ENCODE measurements at places on chromosomes 6 and 20.

DNA sequence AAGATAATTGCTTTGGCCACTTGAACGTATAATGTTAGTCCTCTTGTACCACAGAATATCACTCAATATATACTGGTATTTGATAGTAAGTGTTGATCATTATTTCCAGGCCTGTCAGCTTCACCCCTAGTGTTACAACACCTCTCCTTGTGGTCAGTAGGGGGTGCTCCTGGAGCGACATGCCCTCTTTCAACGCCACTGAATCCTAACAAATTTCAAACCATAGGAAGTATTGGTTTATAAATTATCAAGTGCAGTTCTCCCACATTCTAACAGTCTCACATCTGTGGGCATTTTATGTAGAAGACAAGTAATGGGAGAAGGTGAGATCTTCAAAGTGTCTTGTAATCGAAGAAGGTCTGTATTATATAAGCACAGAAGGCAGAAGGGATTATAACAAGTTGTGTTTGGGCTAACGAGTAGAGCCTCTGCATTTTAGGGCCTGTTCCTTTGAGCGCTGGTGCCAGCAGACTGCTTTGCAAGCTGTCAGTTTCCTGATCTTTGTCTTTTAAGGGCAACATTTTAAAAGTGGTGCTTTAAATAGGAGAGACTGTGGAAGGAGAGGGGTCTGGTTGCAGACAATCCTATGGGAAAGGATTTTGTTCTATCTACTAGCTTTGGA lies 57.1 kb upstream of the CEP162 start:
- peak; percentile 22 for DNase-seq

GRCh38 chr6:155371230-155371629 lies 56.9 kb upstream of the TFB1M start:
- no peak for DNase-seq

GRCh38 chr20:2137552-2138201 lies 36.0 kb downstream of the STK35 start:
- DNase-seq: no peak

GRCh38 chr6:117079951-117080350 lies 185.4 kb upstream of the VGLL2 start:
- no peak for DNase-seq

DNA sequence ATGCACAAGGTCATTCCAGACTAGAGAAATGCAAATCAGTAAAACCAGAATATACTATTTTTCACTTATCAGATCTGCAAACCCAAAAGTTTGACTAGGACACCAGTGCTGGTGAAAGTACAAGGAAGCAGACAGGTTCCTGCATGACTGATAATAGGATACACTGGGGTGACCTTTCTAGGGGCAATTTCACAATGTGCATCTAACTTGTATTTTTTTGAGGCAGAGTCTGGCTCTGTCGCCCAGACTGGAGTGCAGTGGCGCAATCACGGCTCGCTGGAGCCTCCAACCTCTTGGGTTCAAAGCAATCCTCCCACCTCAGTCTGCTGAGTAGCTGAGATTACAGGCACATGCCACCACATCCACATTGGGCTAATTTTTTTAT lies 11.4 kb downstream of the COMMD7 start:
- DNase-seq: no peak

GRCh38 chr6:98871057-98871456 lies 36.7 kb downstream of the POU3F2 start:
- DNase-seq: no peak

DNA sequence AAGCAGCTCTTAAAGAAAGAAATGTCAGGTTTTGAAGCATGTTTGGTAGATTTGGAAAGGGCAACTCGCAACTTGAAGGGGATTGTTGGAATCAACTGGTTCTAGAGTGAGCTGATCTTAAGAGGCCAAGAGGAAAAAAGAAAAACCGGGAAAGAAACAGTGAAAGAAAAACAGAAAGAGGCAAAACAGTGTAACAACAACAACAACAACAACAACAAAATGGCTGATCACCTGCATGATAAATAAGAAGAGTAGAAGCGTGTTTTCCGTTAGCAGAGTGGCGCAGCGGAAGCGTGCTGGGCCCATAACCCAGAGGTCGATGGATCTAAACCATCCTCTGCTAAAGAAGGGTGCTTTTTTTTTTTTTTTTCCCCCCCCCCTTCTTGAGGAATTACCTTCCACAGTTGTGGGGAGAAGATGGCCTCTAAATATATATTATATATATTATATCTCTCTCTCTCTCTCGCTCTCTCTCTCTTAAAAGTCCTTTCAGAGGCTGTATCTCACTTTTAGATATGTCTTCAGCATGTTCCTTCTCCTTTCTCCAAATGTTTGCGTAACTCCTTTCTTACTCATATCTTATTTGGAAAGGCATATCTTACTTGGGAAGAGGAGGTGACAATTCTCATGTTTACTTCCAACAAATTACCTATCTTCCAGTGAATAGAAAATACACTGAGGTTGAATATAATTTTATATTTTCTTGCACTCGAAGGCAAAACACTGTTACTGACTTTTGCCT lies 134.4 kb downstream of the OR2B2 start:
- no peak for DNase-seq

- peak; percentile 28 for DNase-seq
Measured at GRCh38 chr20:31523361-31524283, 9.4 kb downstream of the HM13 start.

- no peak for DNase-seq
Measured at GRCh38 chr6:103079867-103080266, 1686.4 kb downstream of the GRIK2 start.

DNA sequence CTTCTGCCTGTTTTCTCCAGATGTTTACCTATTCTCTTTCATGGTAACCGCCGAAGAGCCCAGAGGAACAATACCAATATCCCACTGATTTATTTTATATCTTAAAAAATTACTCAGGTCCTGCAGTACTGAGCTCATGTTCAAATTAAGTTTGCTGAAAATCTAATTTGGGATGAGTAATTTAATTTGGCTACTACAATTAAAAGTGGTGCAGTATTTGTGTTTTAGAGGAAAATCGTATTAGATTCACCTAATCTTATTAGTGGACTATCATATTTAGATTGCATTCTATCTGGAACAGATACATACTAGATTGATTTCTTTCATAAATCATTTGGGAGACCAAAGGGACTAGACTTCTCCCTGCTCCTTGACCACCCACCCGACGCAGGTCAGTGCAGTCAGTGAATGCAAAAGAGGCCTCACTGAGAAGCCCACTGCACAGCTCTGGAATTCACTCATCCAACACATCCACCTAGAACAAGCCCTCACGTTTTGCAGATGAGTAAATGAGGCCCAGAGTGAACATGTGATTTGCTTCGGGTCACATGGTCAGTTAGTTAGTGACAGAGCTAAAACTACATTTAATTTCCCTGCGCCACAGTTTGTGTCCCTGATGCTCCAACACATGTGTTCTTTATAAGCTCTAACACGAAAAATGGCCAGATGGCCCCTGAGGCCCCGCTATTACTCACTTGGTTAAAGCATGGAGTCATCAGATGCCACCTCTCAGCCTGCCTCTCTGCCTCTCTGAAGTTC lies 101.8 kb downstream of the TRERF1 start:
- no peak for DNase-seq

DNA sequence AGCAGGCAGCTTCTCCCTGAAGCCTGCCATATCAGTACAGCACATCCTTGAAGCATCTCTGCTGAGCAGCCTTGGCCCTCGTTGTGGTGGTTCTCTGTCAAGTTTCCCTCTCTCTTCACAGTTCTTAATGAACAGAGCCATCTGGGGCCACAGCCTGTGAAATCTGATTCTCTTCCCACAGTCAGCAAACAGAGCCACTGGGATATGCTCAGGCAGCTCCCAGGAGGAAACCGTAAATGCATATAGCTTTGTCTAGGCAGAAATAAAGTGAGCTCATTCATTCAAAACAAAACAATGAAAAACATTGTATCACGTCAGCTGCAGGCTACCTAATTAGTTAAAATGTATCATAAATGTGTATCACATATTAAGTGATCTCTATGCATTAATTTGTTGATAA lies 80.3 kb downstream of the TBC1D7 start:
- no peak for DNase-seq

DNA sequence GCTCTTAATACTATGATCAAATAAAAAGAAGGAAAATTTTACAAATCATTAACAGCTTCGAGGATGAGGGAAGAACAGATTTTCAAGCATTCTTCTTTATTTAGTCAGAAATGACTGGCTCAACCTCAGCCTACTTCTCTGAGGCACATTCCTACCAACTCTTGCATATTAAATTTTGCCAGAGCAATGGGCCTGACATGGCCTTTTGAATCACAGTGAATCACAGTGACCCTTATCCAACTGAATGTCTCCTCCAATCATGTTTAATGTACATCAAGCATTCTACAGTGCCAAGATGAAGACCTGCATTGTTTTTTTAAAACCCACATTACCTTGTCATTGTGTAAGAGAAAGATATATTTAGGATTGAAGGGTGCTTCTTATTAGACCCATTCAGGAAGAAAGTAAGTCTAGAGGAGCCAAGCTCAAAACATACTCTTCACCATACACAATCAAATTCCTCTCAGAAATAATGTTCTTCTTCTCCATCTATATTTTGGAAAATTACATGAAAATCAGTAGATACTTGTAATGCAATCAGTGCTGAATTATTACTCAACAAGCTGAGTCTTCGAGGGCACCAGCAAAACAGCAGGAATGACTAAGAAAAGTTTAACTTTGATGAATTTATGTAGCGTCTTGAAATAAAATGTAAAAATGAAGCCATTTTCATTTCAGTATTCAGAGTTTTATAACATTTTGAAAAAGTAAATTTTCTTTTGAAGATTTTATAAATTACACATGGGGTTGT lies 44.1 kb upstream of the MOXD1 start:
- peak; percentile 94 for DNase-seq

DNA sequence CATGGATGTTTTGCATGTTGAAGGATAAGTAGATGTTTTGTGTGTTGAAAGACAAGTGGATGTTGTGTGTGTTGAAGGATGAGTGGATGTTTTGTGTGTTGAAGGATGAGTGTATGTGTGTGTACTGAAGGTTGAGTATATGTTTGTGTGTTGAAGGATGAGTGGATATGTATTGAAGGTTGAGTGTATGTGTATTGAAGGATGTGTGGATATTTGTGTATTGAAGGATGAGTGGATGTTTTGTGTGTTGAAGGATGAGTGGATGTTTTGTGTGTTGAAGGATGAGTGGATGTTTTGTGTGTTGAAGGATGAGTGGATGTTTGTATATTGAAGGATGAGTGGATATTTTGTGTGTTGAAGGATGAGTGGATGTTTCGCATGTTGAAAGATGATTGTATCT lies 325.0 kb downstream of the CDH4 start:
- DNase-seq: no peak

DNA sequence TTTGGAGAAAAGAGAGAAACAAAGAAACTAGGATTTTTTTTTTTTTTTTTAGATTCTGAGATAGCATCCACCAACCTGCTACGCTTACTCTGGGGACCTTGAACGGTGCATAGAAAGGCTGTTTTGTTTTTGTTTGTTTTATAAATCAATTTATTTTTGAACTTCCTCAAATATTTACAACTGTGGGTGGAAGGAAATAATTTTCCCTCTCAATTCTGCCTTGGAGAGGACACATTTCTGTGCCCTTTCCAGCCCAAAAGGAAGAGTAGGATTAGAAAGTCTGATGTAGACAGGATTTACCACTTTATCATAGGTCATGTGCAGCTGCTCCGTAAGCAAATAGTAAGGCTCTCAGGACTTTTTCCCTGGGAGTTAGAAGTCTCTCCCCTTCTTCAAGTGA lies 190.5 kb downstream of the NKAIN2 start:
- no peak for DNase-seq

DNA sequence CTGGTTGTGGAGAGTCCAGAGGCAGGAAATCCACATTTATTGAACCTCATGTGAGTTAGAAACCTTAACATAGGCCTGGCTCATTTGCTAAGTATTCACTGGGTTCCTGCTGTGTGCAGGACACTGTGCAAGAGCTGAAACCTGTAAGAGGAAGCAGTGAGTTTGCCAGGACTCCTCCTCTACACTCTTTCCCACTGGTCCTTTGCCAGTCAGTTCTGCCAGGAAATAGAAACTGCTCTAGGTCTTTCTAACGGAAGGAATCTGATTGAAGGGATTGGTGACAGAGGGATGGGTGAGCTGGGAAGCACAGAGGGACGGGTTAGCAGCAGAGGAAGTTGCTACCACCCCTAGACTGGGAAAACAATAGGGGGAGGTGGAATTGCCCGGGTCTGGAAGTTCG lies 234.2 kb upstream of the ECI2 start:
- DNase-seq: peak; percentile 57

DNA sequence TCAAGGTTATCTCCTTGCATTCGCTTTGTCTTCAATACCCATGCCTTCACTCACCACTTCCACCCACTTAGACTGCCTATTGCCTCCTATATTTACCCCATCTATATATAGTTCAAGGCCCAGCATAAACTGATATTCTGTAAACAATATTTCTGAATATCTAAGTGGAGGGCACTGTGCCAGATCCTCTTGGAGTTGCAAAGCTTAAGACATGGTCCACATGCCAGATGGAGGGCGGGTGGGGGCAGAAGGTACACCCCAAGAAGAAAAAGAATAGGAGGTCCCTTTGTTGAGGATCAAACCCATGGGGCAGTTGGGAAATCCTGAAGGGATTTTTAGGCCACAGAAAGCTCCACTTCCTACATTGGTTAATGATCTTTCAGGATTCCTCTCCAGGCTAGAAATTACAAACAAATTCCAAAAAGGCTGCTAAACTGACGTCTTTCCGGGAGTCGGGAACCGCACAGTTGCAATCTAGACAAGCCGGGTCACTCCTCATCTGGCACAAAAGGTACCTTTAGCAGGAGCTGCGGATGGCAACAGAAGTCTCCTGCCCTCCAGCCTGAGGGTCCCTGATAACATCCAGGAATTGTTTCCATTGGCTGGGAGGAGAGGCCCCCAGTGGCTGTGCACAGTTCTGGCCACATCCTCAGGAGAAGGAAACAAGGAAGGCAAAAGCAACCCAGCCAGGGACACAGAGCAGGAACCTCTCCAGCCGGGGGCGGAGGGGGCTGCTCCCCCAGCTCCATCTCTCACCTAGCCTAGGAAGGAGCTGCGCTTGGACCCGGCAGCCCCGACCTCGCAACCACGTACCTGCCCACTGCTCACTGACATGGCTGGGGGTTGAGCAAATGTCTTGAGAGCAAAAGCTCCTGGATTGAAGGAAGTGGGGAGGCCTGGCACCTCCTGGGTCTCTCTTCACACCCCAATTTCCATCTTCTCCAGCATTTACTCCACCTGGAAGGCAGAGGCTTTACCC lies 5.9 kb upstream of the LPIN3 start:
- DNase-seq: peak; percentile 33

- DNase-seq: no peak
Measured at GRCh38 chr20:51417250-51418136, 125.0 kb downstream of the NFATC2 start.

- peak; percentile 3 for DNase-seq
Measured at GRCh38 chr20:20184706-20185105, 132.4 kb downstream of the CFAP61 start.

GRCh38 chr20:829551-829950 lies 4.0 kb upstream of the FAM110A start:
- DNase-seq: no peak

- peak; percentile 39 for DNase-seq
Measured at GRCh38 chr6:11007715-11008608, 36.1 kb downstream of the ELOVL2 start.

- no peak for DNase-seq
Measured at GRCh38 chr6:145744619-145745018, 9.3 kb upstream of the EPM2A start.

Data from ACHN (cell line).